ENCODE measurements at places on chromosomes 1 and 21.

GRCh38 chr1:154176337-154176736 lies 15.6 kb downstream of the TPM3 start:
- DNase-seq = no peak

DNA sequence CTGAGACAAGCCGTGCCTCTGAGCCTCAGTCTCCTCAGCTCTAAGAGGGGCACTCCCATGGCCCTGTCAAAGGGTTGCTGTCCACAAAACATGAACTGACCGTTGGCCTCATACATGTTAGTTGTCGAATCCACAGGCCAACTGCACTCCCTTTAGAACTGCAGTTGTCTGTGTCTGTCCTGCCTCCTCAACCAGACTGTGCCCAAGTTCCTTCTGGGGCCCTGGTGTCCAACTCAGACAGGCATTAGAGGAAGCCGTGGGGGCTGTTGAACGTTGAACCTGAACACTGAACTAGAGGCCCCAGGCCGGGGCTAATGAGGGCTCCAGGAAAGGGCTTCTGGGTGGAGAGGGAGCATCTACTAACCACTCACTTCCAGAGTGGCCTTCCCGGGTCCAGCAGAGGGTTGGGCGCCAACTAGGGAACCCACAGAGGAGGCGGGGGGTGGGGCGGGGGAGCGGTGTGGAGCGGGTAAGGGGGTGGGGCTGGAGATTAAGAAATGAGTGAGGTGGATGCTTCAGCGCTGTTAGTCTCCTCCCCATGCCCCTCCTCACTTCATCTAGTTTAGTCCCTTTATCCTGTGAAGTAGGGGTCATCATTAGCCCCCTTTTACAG lies at the start of gene RAB42:
Gene RAB42, plus strand, starts transcription at position 558 of the 613 bp plus-strand sequence. CDS start 247 bp downstream, outside the sequence.
- no peak for DNase-seq

DNA sequence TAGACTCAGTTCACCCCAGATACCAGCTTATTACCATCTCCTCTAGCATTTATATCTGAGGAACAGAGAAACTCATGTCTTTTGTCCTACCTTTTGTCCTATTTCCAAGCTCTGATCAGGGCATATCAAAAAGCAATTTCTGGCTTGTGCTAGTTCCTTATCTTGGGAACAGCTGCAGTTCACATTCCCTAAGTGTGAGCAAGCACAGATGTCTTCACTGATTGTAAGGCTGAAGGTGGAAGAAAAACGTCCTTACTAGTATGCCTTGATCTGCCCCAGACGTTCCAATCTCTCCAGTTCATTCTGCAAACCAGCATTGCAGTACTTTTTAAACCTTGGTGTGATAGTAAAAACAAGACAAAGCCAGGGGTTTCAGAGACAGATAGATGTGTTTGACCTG lies 139.8 kb downstream of the NCAM2 start:
- no peak for DNase-seq

DNA sequence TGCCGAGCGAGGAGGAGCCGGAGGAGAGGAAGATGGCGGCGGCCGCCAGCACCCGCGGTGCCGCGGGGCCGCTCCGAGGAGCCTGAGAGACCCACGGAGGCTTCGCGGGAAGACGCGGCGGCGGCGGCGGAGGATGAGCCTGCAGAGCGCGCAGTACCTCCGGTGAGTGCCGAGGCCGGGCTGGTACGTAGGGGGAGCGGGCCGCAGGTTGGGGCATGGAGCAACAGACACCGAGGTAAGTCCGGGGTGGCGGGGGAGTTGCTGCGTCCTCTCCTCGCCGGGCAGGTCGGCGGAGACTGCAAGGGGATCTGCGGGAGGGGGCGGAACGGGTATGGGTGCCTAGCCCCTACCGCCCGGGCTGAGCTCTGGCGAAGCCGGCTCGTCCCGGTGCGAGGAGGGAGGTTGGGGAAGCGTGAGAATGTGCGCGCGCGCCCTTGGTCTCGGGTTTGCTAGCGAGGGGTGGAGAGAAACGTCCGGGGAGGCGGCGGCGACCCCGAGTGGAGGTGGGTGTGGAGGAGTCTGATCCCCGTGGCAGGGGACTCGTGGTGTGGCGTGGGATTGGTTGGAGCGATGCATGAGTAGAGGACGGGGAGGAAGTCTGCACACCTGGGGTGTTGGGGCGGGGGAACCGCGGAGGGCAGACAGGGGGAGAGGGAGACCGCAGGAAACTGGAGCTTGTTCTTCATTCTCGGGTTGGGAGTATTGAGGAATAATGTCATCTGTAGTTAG lies at the start of gene SMG7:
Gene SMG7, plus strand, starts transcription at position 12 of the 729 bp plus-strand sequence. Its CDS starts 122 bp downstream, at position 134.
- no peak for DNase-seq

DNA sequence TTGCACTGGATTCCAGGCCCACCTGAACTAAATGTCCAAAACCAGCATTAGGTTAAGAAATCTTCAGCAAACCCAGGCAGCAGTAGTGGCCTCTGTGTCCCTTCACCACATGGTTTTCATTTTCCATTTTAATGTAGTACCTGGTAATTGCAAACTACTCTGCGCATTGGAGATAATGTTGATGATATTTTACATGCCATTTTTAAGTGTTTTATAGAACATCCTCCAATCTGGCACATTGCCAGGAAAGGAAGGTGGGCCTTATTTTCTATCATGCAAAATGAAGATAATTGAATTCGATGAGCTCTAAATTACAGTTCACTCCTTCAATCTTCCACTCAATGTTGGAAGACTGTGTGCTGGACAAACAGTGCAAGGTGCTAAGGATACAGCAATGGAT lies 89.5 kb downstream of the ZC3H11B start:
- no peak for DNase-seq

DNA sequence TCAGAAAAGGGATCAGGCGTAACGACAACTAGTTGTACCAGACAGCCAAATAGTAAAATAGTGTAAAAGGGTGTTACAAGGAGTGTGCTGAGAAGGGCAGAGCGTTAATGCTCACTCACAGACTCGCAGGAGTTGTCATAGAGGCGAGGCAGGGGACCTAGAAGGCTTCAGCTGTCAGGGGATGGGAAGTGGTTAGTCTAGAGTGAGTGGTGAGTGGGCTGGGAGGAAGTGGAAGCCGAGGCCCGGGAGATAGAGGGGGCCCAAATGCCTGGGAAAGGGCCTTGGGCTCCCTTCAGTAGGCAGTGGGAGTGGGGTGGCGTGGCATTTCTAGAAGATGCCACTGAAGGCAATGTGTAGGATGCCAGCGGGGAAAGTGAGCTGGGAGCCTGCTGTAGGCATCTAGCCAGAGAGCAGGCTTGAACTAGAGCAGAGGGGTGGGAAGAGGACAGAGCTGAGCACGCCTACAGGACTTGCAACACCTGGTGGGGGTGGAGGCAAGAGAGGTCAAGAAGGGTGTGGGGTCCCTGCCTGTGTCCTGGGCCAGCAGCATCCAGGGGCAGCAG lies 10.3 kb downstream of the SLC6A17 start:
- DNase-seq = no peak

DNA sequence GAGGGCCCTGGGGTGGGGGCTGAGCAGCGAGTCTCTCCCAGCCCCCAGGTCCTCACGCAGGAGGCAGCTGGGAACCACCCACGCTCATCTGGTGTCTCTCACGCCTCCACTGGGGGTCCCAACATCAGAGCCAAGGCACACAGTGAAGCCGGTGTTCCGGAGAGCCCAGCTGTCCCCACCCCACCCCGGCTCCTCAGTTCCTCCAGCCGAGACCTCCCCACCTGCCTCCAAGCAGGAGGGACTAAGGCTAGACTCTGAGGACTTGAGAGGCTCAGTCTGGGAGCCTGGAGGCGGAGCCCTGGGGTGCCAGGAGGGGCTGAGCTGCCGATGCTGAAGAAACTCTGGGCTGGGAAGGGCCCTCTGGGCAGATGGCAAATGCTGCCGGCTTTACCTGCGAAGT lies 1.6 kb upstream of the HPCA start:
- no peak for DNase-seq

DNA sequence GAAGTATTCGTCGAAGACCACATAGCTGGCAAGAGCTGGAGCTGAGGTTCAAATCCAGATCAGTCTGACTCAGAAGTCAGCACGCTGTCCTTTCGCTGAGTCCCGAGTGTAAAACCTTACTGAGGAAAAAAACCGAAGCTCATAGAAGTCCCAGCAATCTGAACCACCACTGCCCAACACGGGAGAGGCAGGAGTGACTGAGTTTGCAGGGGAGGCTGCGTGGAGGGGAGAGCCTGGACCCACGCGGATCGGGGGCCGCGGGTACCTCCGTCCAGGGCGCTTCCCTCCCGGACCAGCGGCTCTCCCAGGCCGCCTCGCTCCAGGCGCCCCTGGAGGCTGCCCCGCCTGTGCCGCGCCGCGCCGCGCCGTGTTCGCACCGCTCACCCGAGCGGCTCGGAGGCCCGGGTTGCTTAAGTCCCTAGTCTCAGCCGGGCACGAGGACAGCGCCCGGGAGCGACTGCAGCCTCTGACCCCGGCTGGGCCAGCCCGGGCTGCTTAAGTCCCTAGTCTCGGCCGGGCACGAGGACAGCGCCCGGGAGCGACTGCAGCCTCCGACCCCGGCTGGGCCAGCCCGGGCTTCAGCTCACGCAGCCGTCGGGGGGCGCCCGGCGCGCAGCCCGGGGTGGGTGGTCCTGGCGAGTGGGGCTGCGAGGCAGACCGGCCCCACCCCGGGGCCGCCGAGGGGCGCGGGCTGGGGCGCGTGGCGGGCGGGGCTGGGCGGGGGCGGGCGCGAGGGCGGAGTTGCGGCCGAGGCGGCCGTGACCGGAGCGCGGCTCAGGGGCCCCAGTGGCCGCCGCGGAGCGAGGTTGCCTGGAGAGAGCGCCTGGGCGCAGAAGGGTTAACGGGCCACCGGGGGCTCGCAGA lies at the start of gene ADAMTSL4:
Gene ADAMTSL4, plus strand, starts transcription at position 777 of the 864 bp plus-strand sequence. CDS start 2,881 bp downstream, outside the sequence.
- peak; percentile 82 for DNase-seq

DNA sequence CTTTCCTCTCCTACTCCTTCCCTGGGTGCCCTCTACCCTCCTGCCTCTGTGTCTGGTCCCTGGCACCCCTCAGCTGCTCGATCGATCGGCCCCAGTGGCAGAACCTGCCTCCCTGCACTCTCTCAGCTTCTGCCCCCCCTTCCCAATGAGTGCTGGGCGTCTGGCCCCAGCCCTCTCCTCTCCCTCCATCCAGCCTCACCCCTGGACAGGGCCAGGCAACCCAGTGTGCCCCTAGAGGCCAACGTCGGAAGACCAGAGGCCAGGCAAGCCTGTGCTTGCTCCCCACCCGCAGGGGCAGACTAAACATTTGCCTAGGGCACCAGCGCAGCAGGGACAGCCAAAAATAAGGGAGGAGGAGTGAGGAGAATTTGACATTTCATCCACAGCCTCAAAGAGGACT lies 43.5 kb downstream of the LGR6 start:
- DNase-seq = peak; percentile 86

DNA sequence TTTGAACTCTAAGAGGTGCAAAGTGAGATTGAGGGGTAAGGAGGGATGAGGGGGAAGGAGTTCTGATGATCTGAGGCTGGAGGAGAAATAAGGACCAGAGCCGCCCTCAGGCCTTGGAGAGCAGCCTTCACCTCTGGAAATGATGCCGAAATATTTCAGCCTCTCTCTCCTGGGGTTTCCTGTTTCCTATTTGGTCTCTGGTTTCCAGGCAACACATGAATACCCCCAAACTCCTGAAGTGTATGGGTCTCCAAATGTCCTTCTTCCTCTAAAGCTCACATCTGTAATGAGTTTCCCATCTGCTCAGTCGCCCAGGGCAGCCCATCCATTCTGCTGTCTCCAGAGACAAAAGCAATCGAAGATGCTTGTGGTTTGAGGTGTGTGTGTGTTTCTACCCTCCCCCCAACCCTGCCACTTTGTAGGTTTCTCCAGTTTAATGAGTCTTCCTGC lies 52.0 kb upstream of the FAM20B start:
- no peak for DNase-seq

GRCh38 chr1:56507925-56508522 lies 71.3 kb downstream of the PLPP3 start:
- no peak for DNase-seq

- no peak for DNase-seq
Observed at GRCh38 chr1:225467193-225468020, 39.6 kb upstream of the LBR start.

DNA sequence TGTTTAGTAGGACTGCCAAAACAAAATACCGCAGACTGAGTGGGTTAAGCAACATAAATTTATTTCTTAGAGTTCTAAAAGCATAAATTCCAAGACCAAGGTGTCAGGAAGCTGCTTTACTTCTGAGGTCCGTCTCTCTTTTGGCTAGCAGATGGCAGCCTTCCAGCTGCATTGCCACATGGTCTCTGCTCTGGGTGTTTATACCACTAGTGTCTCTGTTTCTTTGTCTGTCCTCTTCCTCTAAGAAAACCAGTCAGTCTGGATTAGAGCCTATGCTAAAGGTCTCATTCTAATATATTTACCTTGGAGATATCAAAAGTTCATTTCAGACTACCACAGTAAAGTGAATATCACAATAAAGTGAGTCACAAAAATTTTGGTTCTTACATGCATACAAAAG lies 519.8 kb downstream of the COL11A1 start:
- DNase-seq = no peak

DNA sequence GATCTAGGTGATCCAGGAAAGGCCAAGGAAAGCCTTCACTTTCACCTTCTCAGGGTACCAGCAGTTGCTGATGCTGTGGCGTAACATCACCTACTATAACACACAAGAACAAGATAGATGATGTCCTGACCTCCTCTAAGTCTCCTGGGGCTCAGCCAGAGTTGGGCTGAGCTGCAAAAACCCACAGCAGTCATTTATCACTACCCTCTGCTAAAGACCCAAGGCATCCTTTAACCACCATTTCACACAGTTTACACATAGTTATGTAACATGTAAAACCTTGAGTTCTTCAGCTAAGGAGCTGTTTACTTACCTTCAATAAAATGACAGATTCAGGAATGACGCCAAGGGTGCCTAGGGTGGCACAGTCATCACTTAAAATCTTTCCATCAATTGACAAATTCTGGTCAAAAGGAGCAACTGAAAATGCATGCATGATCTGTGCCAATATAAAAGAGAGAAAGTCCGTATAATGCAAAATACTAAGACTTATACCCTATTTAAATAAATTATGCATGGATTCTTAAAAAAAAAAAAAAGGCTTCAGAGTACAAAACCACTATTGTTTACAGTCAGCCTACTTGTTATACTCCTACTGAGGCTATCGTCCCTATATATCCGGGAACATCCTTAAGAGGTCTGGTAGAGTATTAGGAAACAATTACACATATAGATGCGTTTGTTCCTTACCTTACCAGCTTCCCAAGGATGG lies 20.7 kb upstream of the RAP1GAP start:
- no peak for DNase-seq

DNA sequence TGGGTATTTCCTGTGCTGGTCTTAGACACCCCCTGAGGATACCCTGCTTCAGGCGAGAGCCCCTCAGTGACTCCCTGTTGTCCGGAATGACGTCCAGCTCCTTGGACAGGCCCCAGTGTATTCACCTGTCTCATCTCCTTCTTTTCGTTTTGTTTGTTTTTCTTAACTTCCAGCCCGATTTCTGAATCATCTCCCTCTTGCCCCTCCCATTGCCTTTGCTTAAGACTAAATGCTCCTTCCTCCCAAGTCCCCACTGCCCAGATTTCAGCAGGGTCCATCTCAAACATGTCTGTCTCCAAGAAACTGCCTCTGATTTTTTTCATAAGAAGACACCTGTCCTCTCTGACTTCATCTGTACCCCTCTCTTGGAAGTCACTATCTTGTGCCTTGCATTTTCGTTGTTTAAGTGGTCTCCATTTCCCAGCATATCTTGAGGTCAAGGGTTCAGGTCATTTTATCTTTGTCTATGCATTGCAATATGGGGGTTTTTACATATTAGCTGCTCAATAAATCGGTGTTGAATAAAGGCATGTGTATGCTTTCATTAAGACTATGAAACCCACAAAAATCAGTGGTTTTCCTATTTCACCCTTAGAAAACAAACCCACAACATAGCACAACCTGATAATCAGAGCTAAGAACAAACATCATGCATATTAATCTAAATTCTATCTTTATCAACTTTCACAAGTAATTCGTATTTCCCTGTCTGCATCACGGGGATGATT lies 58.4 kb upstream of the LGALS8 start:
- no peak for DNase-seq

- no peak for DNase-seq
Observed at GRCh38 chr21:26784974-26785373, 60.2 kb downstream of the ADAMTS1 start.
